C1 segment of cervical spinal cord (tissue), 14 donors: ENCODE measurements at places on chromosomes 1 and 21.

DNA sequence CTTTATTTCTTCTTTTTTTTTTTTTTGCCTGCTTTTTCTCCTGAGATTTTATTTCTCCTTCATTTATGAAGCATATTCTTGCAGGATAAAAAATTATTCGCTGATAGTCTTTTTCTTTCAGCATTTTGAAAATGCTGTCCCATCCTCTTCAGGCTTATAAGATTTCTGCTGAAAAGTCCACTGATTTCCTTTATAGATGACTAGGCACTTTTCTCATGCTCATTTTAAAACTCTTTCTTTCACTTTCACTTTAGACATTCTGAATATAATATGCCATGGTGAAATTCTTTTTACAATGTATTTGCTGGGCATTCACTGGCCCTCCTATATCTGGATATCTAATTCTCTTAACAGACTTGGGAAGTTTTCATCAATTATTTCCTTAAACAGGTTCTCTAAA lies 25.5 kb upstream of the GTF2B start:
- no peak for DNase-seq

- DNase-seq = no peak
Observed at GRCh38 chr1:89581859-89582258, 51.1 kb upstream of the LRRC8C start.

GRCh38 chr1:60126723-60127122 lies 53.2 kb upstream of the C1orf87 start:
- no peak for DNase-seq

- DNase-seq = no peak
Observed at GRCh38 chr1:94531664-94532063, 9.9 kb downstream of the F3 start.

DNA sequence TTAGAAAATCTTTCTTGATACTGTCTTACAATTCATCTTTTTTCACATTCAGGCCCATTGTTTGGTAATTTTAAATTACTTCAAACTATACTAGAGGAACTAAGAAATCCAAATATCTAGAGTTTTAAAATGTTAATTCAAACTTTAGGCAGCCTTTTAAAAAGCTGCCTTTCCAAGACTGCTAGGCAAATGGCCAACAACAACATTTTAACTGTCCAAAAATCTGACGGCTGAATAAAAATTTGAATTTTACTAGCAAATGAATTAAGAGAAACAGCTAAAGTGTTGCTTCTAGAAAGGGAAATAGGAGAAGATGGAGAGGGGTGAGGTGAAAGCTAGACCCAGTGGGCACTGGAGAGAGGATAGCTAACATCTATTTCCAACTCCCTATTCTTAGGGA lies 17.2 kb downstream of the DPYD start:
- DNase-seq = no peak

GRCh38 chr1:184988506-184988905 lies 14.2 kb upstream of the NIBAN1 start:
- no peak for DNase-seq

GRCh38 chr1:162671664-162672410 lies 39.6 kb downstream of the DDR2 start:
- DNase-seq = no peak

DNA sequence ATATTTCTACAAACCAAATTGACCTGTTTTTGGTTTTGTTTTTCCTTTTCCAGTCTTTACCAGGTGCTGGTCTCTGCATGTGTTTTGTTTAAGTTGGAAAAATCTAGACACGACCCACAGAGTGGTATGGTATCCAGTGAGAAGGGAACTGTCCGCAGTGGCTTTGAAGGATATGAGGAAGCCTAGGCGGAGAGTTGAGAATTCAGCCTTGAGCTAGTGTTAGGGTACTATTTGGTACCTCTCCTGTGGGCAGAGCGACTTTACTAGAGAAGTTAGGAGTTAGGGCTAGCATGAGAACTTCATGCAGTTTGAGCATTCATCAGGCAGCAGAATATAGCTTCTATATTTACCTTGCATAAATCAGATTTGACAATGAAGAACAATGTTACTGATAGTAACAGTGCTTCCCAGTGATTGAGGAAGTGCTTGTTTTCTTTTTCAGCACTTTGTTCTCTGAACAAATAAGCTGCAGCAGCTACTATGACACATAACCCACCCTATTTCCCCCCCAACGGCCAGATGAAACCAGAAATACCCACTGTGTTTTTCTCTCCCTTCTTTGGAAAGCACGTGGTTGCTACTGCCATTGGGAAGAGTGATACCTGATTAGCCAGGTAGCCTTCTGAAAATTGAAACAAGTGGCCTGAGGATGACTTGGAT lies 19.0 kb downstream of the MRPS6 start:
- DNase-seq = no peak

- peak; percentile 66 for DNase-seq
Observed at GRCh38 chr1:112956544-112957132, 642 bp upstream of the SLC16A1 start.

GRCh38 chr1:66527686-66528085 lies 6.3 kb upstream of the SGIP1 start:
- DNase-seq = no peak

- DNase-seq = no peak
Observed at GRCh38 chr1:218366322-218367052, 21.4 kb downstream of the TGFB2 start.

DNA sequence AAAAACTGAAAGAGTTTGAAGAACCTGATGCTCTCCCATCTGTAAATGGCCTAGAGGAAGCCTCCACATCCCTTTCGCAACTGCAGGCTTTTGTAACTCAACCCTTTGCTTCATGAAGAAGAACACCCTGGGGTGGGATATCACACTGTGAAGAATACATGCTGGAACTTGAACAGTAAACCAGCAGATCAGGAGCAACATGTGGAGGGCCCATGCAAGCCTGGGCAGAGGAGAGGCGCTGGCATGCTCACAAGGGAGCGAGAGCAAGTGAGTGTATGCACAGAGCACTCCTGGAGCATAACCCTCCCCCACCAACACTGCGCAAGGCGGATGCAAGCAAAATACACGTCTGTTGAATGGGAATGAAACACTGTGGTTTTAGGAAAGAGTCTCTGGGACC lies 24.6 kb upstream of the SPAG17 start:
- DNase-seq = no peak
